GM19239 (cell line): ENCODE measurements at places on chromosomes 6 and 20.

DNA sequence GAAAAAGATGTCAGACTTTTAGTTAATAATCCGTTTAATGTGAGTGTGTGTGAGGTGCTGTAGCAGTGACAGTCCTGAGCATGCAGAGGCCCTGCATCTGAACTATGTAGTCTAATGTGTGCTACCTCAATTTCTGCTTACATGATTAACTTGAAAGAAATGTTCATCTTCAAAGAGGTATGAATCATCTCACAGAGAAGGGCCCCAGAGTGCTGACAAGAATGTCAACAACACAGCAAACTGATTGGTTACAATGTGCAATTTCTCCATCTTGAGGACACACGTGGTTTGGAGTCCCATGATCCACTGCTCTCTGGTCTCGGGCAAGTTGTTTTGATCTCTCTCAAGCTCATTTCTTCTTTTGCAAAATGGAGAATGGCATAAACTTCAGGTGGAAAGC lies 61.7 kb upstream of the EMILIN3 start:
- DNase-seq: no peak

DNA sequence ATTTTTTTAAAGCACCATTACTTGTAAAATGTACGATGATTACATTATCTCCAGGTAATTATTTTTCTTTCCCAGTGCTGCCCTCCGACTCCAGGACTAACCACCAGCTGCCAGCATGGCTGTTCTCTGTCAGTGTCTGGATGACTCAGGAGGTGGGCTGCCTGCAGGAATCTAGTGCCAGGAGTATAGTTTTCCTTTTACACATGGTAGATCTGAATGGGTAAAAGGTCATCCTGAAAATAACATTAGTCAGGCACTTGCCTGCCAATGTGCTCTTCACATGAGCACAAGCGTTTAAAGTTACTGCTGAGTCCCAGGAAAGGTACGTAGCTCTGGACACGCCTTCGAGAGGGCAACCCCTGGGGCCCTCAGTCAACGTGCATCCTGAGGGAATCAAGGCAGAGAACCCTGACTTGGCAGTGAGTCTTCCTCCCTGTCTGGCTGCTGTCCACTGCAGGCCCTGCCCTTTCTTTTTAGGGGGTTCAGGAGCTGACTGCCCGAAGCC lies 2.4 kb downstream of the DYNLT1 start:
- DNase-seq: no peak

DNA sequence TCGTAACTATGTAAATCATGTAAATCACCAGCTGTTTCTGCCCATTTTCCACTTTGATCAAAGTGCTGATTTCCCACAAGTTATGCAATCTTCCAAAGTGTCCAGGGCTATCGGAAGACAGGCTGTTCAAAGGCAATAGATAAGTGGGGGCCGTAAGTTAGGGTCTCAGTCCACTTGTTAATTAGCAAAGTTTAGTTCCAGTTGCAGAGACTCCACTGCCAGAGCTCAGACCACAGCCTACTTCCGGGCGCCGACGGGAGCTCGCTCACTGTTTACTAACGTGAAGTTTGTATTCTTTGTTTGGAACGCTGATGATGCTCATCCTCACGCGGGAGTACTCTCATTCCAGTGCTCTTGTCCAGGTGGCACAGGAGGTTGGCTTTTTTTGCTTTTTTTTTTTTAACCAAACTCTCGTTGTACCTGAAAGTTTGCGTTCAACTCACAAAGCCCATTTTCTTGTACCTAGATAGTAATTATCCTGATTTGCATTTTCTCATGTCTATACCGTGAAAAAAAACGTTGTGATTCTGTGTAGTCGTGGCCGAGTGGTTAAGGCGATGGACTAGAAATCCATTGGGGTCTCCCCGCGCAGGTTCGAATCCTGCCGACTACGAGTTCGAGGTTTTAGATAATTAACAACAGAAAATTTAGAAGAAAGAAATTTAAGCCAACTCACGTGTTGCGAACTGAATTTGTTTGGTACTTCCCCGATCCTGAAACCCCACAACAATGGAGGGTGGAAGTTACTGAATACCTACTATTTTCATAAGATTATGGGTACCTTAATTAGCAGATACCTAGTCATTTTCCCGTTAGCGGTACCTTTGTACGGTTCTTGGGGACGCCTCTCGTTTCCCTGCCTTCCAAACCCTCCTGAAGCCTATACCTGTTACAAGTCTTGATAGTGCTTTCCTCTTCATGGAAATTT lies 29.9 kb upstream of the ZNF184 start:
- DNase-seq: no peak

DNA sequence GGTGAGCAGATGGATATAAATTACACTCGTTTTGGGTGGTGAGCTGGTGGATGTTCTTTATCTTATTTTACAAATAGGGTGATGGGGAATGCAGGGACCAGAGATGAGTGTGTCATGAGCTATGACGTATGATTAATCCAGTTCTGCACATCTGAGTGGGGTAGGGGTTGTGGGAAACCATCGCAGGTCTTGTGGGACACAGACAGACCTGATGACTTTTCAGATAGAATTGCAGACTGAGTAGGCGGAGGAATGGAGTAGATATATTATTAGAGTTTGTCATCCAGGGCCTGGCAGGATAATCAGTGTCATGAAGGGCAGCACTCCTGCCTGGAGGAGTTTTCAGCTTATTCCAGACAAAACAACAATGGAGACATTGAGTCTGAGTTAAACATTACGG lies 12.9 kb upstream of the DSP start:
- no peak for DNase-seq

DNA sequence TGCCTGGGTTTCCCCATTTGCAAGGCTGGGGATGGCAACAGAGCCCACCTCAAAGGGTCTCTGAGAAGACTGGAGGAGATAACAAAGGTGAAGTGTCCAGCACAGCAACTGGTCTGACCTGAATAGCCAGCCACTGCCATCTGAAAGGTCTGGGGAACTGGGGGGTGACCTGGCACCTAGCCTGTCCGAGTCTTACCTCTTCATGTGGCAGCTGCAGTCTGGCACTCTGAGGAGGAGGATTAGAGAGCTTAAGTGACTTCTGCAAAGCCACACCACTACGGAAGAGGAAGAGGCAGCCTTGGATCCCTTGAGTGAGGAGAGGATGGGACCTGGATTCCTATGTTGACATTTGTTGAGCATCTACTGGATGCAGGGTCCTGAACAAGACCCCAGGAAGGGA lies 22.2 kb downstream of the C20orf203 start:
- no peak for DNase-seq

DNA sequence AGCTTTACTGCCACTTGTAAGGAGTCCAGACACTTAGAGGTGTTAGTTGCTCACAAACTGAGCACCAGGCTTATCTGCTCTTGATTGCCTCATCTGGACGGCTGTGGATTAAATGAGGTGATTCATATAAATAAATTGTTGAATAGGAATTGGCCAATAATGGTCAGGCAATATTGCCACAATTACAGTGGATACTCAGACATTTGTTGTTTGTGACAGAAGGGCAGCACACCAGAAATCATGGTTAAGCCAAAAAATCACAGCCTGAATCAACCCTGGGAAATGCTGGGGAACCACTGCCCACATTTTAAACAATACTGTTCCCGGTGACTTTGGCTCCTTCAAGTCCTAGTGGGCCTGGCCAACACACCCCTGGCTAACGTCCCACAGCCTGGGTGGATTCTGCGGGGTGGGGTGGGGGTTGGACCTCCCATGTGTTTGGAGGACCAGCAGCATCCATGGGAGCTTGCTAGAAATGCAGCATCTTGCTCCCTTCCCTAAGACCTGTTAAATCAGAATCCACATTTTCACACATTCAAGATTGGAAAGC lies 29.5 kb upstream of the SPDEF start:
- no peak for DNase-seq

DNA sequence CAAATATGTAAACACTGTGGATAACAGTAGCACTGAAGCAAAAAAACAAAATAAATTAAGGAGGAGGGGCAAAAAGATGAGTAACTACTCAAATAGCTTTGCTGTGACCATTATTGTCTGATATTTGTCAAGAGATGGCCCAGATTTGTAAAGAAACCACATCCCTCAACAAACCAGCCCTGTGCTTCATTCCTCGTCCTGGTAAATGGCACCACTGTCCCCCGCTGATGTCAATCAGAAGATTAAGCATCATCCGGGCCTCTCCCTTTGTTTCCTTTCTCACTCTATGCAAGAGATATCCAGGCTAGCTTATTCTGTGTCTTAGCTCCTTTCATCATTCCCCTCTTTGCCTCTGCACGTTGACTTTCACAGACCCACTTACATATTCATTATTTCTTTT lies 259.0 kb downstream of the SYNE1 start:
- DNase-seq: no peak

DNA sequence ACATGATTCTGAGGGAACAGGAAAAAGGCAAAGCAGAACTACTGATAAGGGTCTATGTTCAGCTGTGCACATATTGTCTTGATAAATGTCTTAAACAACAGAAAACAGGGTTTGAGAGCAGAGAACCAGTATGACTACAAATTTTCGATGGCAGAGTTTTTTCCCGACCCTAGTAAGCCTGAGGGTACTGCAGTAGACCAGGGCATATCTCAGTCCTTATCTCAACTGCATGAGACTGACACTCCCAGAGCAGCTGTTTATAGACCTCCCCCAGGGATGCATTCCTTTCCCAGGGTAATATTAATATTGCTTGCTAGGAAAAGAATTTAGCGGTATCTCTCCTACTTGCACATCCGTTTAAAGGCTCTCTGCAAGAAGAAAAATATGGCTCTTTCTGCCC lies 1176.8 kb upstream of the ADGRB3 start:
- no peak for DNase-seq

- no peak for DNase-seq
These were observed 89.4 kb downstream of the GRM4 start for GRCh38 chr6:34056305-34057108.

- DNase-seq: no peak
These were observed 170.6 kb upstream of the AGPAT4 start for GRCh38 chr6:161444464-161444863.

DNA sequence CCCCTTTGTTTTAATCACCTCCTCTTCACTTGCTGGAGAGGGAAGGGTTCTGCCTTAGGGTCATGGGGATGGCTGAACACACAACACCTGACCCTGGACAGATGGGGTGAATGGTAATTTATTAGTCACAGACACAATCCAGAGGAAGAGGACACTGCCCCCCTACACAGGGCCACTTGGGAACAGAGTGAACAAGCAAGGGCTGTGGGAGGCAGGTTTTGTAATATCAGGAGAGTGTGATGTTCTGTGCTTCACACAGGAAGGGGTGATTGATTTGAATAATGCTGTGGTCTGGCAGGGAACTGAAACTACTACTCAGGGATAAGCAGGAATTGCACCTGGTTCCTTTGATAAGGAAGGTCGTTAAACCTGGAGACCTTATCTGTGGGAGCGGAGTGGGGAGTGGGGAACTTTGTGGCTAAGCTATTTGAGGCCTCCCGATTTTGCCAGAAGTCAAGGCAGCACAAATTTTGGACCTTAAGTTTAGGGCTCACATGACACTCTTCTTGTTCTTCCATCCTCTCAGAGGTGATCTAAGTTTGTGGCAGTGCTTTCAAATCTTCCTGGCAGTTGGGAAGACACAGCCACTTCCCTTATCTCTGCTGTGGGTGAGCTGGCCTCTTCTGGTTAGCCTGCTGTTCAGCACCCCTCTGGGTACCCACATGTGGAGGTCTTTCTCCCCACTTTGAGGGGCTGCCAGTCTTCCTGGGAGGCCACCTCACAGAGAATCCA lies 77.8 kb downstream of the CD164 start:
- DNase-seq: no peak

GRCh38 chr6:169070506-169071176 lies 183.0 kb downstream of the THBS2 start:
- no peak for DNase-seq

- DNase-seq: no peak
These were observed 54.7 kb downstream of the ENPP1 start for GRCh38 chr6:131862476-131862875.

- no peak for DNase-seq
These were observed 2.8 kb downstream of the SNAI1 start for GRCh38 chr20:49985617-49986016.

DNA sequence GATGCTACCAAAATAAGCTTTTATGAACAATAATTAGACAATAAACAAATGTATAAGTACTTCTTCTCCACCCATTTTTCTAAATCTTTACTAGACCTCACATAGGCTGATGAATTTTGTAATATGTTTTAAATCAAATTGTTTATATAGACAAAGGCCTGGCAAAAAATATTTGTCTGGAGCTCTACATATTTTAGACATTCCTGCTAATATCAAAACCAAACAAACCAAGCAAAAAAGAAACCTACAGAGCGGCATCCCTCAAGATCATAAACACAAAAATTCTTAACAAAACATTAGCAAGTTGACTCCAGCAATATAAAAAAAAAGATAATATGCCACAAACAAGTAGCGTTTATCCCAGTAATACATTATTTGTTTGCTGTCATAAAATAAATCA lies 87.2 kb downstream of the ADAT2 start:
- DNase-seq: no peak

- no peak for DNase-seq
These were observed 480.0 kb upstream of the JARID2 start for GRCh38 chr6:14765721-14766390.
